ENCODE measurements at places on chromosomes 11 and 22.

DNA sequence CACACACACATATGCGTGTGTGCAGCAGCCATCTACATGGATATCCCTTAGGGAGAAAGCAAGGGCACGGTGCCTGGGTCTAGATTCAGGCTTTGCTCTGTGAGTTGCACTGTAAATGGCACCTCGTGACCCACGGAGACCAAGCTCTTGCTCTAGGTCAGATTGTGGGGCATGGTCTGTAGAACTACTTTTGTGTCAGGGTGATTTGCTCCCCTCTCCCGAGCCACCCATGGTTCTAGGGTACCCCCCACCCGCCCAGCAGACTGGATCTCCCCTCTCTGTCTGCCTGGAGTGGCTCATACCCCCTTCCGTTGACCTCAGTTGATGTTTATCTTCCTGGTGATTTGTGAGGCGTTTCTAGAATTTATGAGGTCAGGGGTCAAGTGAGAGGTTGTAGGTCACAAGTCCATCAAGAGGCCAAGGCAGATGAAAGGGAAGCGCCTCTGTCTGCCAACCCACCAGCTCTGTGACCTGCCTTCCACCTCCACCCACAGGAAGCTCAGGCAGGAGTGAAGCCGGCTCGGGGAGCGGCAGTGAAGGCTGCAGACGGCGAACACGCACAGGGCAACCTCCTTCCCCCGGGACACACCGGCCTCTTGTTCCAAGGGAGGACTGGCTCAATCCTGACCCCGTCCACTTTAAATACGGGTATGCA, 76.2 kb upstream of the TTLL12 start:
- no peak for DNase-seq

DNA sequence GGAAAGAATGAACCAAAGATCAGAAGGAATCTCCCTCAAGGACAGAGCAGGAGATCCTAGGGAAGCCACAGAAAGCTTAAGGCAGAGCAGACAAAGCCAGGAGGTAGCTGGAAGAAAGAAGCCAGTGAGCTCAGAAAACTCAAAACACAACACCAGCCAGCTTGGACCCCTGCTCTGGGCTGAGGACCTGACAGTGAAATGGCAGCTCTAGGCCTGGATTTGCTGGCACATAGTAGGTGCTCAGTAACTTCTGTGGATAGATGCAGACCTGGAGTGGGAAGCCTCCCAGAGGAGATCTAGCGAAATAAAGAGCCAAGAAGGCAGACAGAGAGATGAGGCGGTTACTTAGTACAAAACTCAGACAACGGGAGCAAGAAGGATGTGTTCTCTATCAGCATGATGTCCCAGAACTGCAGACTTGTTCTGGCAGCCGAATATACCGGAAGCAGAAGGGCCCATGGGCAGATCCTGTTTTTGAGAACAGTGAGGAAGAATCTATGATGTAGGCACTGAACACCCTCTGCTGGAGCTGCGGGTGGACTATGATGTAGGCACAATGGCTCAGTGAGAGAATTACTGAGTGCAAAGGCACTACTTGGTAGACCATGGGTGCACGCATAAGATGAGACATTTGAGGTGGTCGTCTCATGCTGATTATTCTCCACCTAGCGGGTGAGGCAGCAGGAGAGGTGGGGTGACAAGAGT, 4.8 kb downstream of the ROBO4 start:
- no peak for DNase-seq

DNA sequence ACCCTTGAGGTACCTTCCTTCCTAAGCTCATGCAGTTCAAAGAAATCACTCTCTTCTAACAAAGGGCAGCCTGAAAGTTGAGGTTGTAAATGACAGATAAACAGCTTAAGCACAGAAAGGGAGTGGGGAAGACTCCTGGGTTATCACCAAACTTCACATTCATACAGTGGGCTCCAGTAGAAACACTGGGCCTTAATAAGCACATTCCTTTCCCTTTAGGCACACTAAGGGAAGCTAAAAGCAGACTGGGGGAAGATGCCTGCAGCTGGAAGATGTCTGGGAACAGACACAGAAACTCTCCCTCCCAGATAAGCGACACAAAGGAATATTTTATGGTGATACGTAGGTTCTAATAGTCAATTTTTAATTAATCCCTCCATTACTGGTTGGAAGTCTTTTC, 350.3 kb upstream of the MPPED2 start:
- no peak for DNase-seq

DNA sequence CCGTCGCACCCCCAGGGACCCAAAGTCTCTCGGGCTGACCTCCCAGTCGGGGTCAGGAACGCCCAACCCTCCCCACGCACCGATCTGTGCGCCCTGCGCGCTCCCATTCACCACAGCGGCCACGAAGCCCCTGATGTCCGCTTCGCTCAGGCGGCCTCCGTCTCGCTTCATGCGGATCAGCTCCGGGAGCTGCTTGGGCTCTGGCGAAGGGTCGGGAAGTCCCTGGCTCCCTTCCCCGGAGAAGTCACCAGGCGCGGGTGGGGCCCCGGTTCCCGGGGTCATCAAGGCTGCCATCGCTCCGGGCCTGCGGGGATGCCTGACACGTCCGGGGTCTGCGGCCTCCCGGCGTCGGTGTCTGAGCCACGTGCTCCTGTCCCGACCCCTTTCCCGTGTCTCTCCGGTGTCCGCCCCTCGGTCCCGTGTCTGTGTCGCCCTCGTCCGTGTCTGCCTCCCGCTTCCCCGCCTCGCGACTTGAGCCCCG, 356 bp downstream of the TYMP start:
- DNase-seq: no peak

DNA sequence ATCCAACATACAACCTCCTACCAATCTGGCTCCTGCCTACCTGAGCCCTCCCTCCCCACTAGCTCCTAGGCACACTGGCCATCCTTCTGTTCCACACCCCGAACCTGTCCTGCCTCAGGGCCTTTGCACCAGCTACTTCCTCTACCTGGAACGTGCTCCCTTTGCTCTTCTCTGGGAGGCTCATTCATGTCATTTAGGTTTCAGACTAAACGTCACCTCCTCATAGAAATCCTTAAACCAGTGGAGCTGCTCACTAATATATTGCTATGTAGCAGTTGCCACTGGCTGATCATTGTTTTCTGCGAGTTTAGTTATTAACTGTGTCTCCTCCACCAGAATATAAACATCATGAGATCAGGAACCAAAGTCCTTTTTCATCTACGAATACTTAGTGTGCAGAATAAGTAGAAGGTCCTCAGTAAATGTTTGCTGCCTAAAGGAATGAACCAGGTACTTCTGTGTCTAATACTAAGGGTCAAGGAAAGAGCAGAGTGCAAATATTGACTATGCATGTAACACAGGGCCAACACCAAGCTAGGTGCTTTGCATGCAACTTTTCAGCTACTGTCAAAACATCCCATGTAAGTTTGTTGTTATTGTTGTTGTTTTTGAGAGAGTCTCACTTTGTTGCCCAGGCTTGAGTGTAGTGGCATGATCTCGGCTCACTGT, 277.6 kb upstream of the SYN3 start:
- DNase-seq: no peak

GRCh38 chr11:504053-504993, 2.7 kb downstream of the RNH1 start:
- no peak for DNase-seq

- DNase-seq: no peak
Measured at GRCh38 chr11:56013805-56014204, 13.6 kb upstream of the OR5AS1 start.

DNA sequence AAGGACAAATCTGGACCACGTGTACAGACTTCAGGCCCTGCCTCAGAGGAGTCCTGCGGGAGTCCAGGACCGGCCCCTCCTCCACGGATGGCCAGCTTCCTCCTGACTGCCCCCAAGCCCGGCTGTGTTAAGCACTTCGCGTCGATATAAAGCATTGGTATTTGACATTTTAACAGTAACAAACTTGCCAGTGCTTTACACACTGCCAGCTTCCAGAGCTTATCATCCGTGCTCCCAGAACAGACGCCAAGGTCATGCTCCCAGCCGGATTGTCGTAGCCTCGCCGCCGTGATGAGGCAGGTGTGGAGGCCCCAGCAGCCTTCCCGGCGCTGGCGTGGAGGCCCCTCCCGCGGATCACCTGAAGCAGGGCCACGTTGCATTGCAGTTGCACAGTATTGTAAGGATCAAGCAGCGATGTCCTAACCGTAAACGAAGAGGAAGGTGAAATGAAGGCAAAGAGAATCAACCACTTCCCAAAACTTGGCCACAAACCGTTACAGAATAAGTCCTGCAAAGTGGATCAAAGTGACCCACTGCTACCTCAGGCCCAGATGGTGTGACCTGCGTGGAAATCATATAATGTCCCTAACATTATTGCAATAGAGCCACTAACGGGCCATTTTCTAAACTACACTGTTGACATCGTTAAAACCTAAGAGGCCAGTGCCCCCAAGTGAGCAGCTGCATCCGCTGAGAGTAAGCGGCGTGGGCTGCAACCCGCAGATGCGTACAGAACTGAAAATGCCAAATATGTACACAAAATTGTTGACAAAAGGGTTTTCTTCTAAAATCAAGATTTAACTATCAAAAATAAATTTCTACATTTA, 51.6 kb downstream of the CERK start:
- DNase-seq: no peak

DNA sequence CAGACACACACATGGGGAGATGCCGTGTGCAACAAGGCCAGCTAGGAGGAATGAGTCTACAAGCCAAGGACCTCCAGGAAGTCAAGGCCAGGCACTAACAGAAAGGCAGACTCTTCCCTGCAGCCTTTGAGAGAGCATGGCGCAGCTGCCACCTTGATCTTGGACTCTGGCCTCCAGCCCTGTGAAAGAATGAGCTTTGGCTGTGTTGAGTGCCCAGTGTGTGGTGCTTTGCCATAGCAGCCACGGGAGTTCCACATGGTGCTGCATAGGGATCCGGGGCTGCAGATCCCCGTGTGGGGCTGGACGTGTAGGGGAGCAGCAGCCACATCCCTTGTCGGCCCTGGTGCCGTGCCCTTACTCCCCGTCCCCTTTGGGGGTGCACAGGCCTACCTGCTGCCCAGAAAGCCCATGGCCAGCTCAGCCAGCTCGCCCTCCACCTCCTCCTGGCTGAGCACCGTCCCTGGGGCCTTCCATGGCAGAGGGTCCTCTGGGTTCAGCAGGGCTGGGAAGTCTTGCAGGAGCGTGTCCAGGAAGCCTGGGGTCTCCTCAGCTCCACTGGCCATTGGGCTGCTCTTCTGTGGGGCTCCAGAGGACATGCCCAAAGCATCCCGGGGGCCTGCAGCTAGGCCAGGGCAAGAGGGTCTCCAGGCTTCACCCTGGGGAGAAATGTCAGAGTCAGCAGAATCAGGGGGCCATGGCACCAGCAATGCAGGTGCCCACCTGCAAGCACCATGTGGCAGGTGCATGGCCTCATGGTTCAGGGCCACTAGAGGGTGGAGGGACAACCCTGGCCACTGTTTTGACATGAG, 7.0 kb downstream of the PPM1F start:
- no peak for DNase-seq

DNA sequence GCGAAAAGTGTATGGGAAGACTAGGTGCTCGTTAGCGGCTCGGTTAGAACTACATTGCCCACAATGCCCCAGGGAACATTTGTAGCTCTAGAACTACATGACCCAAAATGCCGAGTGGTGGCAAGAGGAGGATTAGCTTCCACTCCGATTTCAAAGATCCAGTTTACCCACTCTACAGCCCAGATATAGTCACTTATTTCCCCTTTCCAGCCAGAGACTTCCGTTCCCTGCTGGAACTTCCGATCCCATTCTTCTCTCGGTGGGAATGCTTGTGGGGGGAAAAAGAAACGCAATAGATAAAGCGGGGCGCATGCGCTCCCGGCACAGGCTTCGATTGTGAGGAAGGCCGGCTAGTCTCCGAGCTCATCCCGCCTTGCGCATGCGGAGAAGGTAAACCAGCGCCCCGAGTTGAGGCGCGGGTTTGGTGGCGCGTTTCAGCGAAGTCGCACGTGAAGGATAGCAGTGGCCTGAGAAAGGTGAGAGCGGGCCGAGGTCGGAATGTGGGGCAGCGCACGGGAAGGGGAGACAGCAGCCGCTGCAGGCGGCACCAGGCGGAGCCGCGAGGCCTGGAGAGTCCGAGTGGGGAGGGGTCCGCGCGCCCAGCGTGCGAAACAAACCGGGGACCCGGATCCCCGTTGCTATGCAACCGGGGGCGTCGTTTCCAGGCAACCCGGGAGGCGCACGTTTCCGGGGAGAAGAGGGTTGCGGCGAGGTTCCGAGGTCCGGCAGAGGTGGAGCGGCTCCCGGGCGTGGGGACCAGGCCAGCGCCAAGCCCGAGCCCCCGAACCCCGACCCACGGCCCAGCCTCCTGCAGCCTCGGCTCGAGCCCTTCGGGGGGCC, at the start of gene TMEM109:
Gene TMEM109 (plus strand): TSS at position 366 of the 840 bp plus-strand sequence. CDS start 5,536 bp downstream, outside the sequence.
- peak; percentile 84 for DNase-seq

DNA sequence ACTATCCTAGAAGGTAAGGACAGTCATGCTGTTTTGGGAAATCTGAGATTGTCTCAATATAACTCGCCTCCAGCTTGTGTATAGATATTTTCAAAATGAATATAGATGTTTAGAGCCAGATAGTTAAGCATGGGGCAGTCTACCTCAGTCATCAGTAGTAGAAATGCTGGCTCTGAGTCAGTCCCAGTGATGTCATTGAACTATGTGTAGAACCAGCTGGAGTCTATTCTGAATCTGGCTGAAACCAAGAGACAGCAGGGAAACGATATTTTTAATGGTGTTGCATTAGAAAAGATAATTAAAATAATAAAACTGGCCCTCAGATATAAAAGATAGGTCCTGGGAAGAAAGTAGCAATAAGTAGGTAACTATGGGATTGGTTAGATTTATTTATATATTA, 25.9 kb downstream of the PIWIL4 start:
- DNase-seq: no peak
